ENCODE measurements at places on chromosomes 4 and X.

DNA sequence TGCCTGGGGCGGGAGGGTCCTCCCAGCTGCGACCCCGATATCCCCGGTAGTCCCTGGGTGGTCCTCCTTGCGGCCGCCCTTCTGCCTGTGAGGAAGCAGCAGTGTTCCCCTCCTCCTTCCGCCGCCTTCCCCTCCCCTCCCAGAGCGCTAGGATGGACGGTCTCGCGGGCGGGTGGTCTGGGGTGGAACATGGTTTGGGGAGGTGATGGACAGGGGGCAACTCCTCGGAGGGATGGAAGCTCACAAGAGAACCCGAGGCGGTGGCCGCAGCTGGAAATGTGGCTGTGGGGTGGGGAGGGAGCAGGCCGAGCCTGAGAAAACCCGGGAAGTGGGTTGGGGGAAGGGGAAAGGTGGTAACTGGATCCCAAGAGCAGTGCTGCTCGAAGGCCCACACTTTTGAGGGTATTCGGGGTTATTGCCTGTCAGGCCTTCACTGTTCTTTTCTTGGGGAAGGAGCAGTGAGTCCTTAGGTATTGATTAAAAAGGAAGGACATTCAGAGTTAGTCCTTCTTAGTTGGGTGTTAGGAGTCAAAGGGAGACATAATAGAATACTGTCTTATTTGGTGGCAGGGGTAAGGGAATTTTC lies 581 bp downstream of the UBE2K start:
- no peak for DNase-seq

DNA sequence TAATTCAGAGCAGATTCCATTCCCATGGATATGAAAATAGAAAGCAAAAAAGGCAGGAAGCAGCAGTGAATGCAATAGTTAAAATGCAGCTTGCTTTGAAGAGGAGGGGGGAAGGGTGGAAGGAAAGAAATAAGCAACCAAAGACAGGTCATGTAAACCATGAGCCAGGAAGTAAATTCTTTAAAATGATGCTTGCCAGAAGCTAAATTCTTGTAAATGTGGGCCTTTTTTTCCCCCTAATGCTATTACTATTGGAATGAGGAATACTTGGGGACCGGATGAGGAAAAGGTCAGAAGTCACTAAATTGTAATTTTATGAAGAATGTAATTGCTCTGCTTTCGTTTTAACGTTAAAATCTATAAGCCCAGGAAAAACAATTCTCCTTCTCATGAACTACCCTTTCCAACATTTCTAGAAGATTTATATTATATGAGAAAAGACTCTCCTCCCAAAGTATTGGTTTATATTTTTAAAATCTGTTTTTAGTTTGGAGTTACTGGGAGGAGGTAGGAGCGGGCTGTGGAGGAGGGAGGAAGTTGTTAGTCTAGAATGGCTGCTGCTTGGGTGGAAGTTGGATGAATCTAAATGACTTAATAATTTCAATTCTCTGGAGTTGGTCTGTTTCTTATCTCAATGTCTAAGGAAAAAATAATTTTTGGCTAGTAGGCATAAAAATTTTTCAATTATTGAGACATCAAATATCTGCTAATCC lies 77.6 kb upstream of the PCDH18 start:
- no peak for DNase-seq

DNA sequence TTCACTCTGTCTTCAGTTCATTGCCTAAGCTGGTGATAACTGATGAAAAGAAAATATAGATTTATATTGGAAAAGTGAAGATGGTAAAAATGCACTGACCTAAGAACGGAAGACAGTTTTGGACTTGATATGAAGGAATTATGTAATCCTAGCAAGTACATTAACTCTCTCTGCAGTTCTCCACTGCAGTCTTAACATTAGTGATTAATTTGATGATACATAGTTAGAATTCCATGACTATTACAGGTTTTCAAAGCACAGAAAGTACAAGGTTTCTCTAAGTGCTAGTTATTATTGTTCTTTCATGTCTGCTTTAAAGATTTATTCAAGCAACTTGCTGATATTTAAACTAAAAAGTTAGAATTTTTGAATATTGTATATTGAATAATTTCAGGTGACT lies 1591.7 kb upstream of the ADGRL3 start:
- DNase-seq = no peak

- DNase-seq = no peak
Observed at GRCh38 chr4:117134386-117134785, 49.0 kb upstream of the TRAM1L1 start.

- no peak for DNase-seq
Observed at GRCh38 chrX:96989830-96990571, 106.3 kb downstream of the RPA4 start.

GRCh38 chrX:68761086-68761485 lies 67.7 kb upstream of the EFNB1 start:
- no peak for DNase-seq
